Left forelimb (tissue), 1 donor: ENCODE measurements at places on chromosomes 7 and 10.

DNA sequence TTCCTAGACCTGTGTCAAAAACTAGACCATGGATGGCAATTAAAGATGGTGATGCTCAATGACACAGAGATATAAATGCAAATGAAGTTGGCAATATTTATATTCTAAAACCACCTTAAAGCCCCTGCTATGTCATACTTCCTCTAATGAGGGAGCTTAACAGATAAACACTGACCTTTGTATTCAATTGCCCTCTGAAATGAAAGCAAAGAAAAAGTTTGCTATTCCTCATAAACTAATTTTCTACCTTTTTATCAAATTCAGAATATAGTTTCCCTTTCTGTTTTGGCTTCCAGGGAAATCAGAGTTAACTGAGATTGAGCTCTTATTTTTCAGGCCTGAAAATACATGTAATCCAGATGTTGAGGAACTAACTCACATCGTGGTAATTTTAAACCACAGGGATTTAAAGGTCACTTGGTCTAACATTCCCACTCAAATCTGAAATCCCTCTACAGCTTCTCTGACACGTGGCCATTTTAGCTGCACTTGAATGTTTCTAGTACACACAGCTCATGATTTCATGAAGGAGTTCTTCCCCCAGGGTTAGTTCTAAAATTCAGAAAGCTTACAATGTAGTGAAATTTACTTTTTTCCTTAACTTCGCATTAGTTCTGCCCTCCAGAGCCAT, 37.9 kb upstream of the ABCB5 start:
- DNase-seq: no peak

- DNase-seq: no peak
Observed at GRCh38 chr10:48564466-48565160, 40.3 kb downstream of the ARHGAP22 start.

DNA sequence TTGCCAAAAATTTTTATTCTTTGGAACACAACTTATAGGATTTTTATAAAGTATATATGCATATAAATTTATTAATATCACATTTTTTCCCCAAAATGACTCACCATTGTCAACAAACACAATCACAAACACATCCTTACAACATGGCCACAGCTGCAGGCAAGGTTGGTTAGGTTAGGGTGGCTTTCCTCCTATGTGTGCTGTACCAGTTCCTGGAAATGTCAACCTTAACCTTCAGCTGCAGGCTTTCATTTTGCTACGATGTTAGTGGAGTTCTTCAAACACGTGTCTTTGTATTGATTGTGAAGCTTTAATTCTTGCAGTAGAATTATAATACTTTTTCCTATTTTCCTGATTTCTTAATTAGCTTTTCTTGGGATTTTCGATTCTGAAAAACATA, 185.8 kb downstream of the PTEN start:
- no peak for DNase-seq

- DNase-seq: peak; percentile 65
Observed at GRCh38 chr10:93073539-93074146, at the start of gene CYP26A1. CYP26A1 (plus strand) TSS chr10:93073893; CDS start chr10:93073935, 42 bp downstream.

DNA sequence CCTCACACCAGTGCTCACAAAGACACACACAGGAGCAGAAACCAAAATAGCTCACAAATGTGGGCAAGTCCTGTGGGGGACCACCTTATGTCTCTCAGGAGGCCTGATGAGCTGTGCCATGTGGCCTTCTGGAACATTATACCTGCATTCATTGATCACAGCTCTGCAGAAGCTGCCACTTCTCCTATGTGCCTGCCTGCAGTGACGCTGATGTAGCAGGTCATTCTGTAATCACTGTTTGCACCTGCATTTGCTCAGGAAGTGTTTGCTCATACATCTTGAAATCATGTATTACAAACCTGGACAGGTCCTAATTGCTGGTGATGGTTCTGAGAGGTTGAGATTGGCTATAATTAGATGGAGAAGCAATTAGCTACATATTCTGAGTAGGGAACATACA, 310.2 kb downstream of the AUTS2 start:
- DNase-seq: no peak

DNA sequence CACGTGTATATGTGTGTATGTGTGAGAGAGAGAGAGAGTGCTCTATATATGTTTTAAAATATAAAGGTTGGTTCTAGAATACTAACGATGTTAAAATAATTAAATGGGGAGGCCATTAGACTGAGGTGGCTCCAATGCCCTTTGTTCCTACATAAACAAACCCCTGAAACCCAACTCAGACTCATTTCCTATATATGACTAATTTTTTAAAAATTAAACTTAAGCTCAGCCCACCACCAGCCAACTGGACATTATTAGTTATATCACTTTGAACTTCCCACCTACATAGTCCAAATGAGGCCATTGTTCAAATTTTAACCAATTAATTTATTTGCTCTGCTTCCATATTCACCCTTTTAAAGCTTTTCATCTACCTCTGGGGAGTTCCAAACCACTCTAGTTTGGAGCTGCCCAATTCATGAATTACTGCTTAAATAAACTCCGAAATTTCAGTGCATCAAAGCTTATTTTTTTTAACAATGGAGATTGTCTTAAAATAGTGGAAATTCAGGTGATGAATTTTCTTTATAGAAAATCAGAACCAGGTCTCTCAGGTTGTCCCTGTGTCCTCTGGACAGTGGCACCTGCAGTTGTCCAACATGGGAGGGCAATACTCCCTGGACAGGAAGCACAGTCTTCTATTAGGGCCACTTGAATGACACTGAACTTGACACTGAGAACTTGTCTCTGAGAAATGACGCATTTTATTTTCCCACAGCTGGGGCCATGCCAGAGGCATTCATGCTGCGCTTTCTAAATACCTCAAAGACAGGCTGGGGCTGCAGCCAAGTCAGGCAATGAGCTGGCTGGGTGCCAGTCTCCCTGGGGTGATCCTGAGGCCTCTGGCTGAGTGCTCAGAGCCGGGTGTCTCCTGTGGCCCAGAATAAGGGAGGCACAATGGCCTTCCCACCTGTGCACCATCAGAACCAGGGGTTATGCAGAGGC, 109.5 kb upstream of the TMEM72 start:
- no peak for DNase-seq
